Esophagus squamous epithelium (tissue), 5 donors: ENCODE measurements at places on chromosomes 3 and 15.

DNA sequence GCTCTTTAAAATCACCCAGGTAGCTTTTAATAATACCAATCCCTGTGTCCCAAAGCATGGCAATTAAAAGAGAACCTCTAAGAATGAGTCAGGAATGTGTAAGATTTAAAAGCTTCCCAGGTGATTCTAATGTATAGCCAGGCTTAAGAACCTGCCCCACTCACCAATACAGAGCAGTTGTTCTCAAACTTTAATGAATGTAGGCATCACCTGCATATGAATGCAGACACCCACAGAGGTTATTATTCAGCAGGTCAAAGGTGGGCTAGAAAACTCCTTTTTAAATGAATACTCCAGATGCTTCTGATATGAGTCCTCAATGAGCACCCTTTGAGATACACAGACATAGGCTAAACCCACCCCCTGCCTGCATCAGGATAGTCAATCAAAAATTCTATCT lies 298.1 kb upstream of the KCNMB2 start:
- DNase-seq: no peak

GRCh38 chr3:18144571-18144970 lies 280.6 kb downstream of the SATB1 start:
- DNase-seq: no peak

GRCh38 chr3:152192050-152192449 lies 76.7 kb upstream of the MBNL1 start:
- no peak for DNase-seq

DNA sequence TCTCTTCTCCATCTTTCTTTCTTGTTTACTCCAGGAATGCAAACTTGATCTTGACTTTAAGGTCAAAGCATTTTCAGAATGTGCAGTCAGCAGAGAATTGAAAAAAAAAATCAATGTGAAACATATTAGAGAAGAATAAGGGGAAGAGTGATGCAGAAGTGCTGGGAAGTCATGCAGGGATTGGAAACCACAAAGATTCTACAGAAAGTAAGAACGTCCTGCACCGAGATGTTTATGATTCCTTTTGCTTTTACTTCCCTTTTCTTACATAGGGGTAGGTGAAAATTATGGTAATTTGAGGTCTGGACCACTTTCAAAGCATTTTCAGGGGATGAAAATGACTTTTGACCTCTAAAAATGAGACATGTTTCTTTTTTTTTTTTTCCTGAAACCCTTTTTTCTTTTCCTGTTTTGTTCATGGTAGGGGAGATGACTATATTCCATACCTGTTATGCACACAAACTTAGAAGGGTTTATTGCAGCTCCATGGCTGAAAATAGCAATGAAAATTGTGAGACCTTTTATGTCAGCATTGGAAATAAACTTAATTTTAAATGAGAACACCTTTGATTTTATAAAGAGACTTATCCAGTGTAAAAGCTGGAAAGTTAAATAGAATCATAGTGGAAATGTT lies 623.5 kb upstream of the TBL1XR1 start:
- no peak for DNase-seq

DNA sequence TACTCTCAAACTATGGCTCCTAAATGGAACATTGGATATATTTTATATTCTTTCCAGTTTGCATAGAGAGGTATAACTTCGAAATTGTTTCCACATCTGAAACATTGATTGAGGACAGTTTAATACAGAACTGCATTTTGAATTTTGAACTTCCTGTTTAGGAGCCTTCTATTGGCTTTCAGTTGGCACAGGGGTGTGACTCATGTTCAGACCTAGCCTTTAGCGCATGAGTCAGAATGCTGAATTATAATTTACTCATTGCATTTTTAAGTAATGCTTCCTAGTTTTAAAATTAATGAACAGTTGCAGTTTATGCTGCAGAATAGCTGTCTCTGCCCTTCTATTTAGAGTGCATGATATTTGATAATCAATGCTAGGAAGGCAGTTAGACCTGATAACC lies 751.7 kb downstream of the CADM2 start:
- DNase-seq: no peak

DNA sequence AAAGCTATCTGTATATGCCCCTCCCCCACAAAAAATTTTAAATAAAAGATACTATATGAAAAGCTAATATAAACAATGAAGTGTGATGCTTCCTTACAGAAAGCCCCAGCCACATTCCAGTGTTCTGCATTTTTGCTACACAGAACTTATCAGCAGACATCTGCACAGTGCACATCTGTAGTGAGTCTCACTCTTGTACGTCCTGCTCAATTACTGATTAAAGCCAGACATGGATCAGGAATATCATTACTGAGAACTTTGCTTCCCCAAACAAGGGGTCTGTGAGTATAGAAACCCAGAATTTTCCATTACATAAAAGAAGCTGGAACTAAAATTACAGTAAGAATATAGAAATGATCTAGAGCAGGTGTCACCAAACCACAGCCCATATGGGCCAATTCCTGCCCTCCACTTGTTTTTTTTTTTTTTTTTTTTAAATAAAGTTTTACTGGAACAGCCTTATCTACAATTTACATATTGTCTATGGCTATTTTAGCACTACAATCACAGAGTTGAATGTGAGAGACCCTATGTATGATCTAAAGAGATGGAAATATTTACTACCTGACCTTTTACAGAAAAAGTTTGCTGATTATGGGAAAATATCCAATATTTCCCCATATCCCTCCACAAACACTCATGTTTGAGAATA lies 45.7 kb downstream of the UBP1 start:
- no peak for DNase-seq
